ENCODE measurements at places on chromosomes 3 and 15.

DNA sequence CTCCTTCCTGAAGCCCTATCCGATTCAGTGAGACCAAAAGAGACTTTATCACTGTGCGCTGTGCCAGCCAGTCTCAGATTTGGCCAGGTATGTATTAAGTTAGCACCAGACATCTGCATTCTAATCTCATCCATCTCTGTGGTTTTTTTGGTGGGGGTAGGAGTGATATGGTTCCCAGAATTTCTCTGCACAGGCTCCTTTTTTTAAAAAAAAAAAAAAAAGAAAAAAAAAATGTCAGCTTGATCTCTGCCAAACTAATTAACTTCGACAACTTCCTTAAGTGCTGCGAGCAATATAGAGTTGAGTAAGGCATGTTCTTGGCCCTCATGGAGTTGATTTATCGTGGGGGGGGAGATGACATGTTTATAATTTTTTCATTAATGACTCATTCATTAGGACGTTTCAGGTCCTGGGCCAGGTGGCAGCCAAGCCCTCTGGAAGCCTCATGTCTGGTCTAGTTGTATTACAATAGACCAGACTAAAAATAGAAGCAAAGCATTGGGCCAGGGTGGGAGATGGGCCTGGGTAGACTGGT is 12.9 kb downstream of the SLCO3A1 start:
- DNase-seq: no peak

- DNase-seq: no peak
These were observed 15.7 kb upstream of the RBP1 start for GRCh38 chr3:139555249-139555648.

- no peak for DNase-seq
These were observed 6.4 kb downstream of the NSUN3 start for GRCh38 chr3:94069194-94069813.

DNA sequence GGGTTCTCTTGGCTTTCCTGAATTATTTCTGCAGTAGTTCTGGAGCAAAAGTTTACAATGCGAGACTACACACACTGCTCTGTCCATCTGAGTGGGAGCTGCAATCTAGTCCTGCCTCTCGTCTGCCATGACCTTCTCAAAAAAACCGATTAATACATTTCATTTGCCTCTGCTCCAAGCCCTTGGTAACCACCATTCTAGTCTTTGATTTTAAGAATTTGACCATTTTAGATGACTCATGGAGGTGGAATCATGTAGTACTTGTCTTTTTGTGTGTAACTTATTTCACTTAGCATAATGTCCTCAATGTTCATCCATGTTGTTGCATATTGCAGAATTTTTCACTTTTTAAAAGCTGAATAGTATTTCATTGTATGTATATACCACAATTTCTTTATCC is 356.9 kb downstream of the SV2B start:
- DNase-seq: no peak

- DNase-seq: no peak
These were observed 17.5 kb downstream of the PLEKHO2 start for GRCh38 chr15:64859226-64859625.

DNA sequence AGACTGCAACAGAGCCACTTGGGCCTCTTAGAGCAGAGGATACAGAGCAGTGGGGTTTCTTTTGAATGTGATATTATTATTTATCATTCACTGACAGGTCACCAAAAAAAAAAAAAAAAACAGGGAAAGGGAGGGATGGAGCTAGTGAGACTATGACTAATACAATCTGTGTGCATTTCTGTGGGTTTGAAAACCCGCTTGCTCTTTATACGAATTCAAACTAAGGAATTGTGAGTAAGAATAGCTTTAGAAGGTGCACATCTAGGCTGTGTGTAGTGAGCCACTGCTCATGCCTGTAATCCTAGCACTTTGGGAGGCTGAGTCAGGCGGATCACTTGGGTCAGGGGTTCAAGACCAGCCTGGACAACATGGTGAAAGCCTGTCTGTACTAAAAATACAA is 186.6 kb upstream of the MANF start:
- no peak for DNase-seq

DNA sequence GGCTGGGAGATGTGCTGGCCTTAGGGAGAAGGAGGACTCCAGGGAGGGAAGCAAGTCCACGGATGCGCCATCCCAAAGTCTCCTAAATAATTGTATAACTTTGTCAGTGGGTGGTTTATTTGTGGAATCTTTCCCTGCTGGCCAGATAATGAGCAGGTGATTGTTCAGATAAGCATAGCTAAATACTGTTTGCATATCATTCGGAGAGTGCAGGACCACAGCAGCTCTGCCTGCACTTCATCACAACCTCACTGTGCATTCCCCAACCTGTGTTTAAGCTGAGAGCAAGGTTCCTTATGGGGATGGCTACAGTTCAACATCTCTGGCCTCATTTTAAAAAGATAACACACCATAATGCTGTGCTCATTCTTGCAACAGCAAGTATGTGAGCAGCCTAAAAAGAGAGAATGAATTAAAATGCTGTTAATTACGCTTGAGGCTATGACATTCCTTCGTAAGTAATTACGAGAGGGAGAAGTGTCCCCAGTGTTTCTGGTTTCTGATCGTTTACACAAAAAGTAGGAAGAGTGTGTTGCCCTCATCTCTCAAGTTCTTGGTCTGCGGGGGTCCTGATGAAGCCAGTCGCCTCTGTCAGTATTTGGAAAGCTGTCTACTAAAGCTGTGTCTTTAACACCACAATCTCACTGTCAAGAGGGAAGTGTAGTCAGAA is 272.0 kb upstream of the RORA start:
- DNase-seq: no peak

DNA sequence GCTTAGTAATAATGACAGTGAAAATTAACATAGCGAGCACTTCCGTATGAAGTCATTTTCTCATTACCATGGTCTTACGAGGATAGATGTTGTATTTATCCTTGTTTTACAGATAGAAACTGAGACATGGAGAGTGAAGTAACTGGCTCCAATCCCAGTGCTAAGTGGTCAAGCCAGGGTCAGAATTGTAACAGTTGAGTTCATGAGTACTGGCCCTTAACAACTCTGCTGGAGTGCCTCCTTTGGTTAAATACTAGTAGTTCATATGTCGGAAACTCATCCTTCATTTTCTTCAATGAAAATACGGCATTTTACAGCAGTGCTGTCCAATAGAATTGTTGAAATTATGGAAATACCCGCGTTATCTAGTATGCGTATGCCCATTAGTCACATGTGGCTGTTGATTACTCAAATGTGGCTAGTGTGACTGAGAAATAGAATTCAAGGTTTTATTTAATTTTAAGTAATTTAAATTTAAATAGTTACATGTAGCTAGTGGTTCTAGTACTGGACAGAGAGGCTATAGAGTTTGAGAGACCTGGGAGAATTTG is 32.5 kb downstream of the FNDC3B start:
- DNase-seq: no peak

Measured in activated T-cell treated with anti-CD3 and anti-CD28 coated beads for 24 hours (primary cell).